NCI-H1092 treated with DMSO at 0.1 percent for 48 hours (cell line): ENCODE measurements at places on chromosomes 12 and 14.

- DNase-seq: no peak
Observed at GRCh38 chr14:24067133-24068082, 4.0 kb upstream of the CPNE6 start.

DNA sequence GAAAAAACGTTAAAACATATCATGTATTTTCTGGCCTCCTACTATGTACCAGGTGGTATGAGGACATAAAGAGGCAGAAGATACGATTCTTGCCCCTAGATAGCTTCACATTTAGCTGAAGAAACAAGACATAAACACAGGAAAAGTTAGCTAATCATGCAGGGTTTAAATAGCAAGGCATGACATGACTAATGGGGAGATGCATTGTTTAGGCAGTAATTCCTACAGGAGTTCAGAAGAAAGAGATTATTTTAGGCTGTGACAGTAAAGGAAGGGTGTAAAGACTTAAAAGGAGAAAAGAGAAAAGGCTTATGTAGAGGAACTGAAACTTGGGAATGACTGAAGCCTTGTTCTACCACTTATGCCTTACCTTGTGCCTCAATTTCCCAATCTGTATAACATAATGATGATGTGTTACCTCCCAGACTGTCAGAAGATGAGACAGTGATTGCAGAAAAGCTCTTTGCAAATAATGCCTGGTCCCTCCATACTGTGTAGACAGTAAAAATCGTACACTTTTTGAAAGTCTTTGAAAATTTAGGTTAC is 44.4 kb downstream of the PRKCH start:
- no peak for DNase-seq

DNA sequence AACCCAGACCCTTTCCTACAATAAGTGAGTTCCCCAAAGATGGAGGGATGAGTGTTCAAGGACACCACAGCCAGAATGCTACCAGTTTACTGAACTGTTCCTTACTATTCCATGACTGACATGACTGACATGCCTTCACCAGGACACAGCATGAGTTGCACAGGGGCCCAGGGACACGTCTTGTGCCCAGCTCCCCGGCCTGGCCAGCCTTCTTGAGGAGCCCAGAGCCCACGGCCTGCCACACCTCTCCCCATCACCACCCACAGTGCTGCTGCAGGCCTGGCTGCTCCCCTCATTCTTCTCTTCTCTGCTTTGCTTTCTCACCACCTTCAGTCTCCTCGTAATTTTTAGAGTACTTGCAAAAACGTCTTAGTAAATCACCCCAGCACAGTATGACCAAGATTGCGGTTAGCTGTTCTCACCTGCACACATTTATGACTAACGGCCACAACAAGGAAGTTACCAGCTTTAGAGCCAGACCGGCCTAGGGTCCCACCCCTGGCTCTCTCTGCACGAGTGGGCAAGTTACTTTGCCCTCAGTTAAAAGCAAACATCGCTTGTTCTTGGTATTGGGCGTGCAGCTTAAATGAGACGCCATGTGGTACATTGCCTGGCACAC is 18.5 kb downstream of the PPP2R5E start:
- no peak for DNase-seq

DNA sequence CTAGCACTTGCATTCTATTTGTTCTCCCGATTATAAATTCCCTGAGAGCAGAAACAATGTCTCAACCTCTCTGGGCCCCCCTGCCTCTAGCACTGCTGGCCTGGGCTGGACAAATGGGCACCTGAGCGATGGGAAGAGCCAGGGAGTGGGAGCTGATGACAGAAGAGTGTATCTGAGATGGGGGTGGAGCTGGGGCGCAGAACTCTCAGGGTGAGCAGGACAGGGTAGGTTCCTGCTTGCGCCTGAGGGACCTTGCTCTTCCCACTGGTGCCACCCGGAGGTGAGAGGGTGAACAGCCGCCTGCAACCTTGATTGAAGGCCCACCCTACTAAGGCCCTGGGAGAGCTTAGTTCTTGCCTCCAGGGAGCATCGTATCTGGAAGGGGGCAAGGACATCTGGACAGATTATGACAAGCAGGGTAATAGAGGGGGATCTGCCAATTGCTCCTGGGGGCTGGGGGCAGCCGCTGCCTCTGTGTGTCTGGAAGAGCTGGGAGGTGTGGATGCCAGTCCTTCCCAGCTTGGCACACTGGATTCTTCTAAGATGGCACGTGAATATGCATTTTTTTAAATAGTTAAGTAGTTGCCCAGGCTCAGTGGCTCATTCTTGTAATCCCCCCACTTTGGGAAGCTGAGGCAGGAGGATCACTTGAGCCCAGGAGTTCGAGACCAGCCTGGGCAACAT is 43.0 kb upstream of the TSPAN9 start:
- DNase-seq: peak; percentile 46

GRCh38 chr12:27575090-27575761 is 51.2 kb downstream of the PPFIBP1 start:
- no peak for DNase-seq

DNA sequence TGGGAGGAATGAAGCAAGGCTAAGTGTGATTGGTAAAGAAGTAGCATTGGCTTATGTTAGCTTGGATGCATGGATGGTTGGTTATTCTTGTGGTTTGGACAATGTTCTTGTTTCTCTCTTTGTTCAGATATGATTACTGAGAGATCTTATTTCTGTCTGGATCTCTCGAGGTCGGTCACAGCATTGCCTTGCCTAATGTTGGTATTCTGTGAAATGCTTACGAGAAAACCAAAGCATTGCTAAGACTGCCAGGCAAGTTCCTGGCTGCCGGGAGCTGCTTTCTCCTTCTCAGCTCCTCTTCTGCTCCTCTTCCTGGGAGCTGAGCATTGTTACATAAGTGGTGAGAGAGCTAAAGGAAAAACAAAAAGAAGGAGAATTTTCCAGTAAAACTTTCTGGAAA is 7.4 kb upstream of the RND1 start:
- DNase-seq: no peak

DNA sequence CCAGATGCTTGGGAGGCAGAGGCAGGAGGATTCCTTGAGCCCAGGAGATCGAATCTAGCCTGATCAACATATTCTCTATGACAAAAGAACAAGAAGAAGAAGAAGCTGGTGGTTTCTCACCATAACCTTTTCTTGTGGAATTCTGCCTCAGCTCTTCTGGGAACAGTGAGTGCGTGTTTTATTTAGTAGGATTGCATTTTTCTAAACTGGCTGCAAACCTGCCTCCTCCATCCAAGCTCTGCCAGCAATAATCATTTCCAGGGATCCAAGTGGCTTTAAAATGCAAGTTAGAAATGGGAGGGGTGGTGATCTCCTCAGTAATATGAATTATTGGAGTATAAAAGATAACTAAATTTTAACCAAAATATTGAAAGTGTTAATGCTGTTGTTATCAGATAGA is 46.1 kb upstream of the MMP17 start:
- DNase-seq: no peak

GRCh38 chr12:107405436-107405835 is 280.2 kb upstream of the PWP1 start:
- DNase-seq: peak; percentile 22

GRCh38 chr14:90383731-90384542 is 12.9 kb upstream of the CALM1 start:
- peak; percentile 73 for DNase-seq

- DNase-seq: no peak
Observed at GRCh38 chr12:109595321-109595902, 21.8 kb downstream of the MVK start.

DNA sequence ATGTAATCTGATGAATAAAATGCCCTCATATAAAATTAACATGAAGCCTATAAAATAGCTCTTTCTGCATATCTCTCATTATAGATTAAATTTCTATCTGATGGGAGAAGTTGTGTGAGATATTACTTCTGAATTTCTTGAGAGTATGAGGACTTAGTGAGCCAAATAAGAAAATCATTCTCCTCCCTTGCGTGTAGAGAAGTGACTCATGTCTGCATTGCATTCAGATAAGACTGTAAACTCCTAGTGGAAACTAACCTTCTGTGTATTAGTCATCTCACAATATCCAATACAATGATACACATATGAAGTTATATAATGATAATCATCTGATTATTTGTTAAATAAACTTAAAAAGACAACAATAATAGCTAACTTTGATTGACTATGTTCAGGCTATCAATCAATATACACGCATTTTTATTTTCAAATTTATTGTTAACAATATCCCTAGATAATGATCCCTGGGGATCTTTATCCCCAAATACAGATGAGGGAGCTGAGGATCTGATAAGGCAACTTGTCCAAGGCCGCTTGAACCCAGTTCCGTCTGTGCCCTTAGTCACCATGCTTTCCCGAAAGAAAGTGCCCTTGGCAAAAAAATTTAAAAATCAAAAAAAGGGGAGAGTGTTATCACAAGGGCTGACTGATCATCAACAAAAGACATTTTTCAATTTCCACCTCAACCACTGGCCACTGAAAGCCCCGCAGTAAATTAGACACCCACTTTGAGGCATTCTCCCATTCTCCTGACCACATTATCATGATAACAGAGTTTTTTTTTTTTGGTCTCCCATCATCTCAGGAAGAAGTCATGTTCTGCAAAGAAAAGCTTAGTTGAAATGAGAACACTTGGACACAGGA is 189.2 kb upstream of the RASSF8 start:
- no peak for DNase-seq

- DNase-seq: peak; percentile 76
Observed at GRCh38 chr14:92754966-92755365, 6.5 kb upstream of the LGMN start.
